ENCODE measurements at places on chromosomes 1 and 21. TPM values are rescaled to one million over a fixed set of nuclear protein-coding genes. Genes with fewer than 3 reads are reported as not detected.

GRCh38 chr1:11802973-11803885 is 2.5 kb downstream of the MTHFR start:
- DNase-seq = peak; percentile 95

- peak; percentile 32 for DNase-seq
Measured at GRCh38 chr1:2148691-2149090, 45.9 kb downstream of the FAAP20 start.

- DNase-seq = no peak
Measured at GRCh38 chr1:30981172-30981571, 72.6 kb upstream of the SDC3 start.

The SLFNL1 gene
- total RNA-seq = 0.16 TPM

- no peak for DNase-seq
Measured at GRCh38 chr1:87869567-87869966, 540.9 kb downstream of the LMO4 start.
